Fibroblast of skin of back (primary cell): ENCODE measurements at places on chromosomes 5 and 9.
A peak's percentile ranks its signal among the peaks of the same experiment; 100 is the strongest.

- DNase-seq: no peak
These were observed 165.9 kb upstream of the OTULINL start for GRCh38 chr5:14415698-14416074.

GRCh38 chr9:90919883-90920282 lies 118.3 kb downstream of the SYK start:
- DNase-seq: no peak

GRCh38 chr5:124232515-124232914 lies 513.9 kb downstream of the ZNF608 start:
- no peak for DNase-seq

GRCh38 chr5:87051502-87052113 lies 216.1 kb upstream of the RASA1 start:
- DNase-seq: no peak

- DNase-seq: no peak
These were observed 8.7 kb downstream of the PAPPA start for GRCh38 chr9:116162241-116162781.

- DNase-seq: no peak
These were observed 177.1 kb downstream of the PIK3R1 start for GRCh38 chr5:68392617-68393016.

GRCh38 chr9:84301851-84302250 lies 38.7 kb downstream of the SLC28A3 start:
- peak; percentile 37 for DNase-seq

DNA sequence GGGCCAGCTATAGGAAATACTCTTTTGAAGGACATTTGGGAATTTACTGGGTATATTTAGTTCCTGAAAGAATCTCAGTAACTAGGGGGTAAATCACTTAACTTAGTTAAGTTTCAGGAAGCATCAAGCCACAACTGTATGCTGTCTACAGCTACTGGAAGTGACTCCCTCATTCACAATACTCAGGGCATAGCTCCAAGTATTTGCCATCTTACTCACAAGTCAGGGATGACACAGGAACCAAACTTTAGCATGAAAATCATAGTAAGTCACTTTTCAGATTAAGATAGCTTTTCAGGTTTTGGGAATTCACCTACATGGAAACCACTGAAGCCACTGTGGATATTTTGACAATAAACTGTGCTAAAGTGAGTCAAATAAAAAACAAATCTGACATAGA lies 242.4 kb upstream of the ATP10B start:
- peak; percentile 21 for DNase-seq

- no peak for DNase-seq
These were observed 43.2 kb upstream of the FOXE1 start for GRCh38 chr9:97809666-97810344.

DNA sequence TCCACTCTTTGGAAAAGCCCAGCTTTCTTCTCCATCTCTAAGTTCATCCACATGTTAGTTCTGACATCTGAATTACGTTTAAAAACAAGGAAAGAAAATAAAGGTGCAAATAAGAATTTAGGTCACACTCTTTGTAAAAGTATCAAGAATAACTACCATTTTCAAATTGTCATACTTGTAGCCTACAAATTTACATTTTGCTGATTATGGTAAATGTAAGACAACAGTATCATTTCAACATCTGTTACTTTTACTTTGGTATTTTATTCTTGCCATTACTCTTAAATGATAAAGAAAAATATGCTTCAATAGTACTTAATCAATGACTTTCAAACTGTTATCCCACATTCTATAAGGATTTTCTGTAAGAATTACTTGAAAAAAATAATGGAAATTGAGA lies 9.8 kb upstream of the PURA start:
- no peak for DNase-seq

DNA sequence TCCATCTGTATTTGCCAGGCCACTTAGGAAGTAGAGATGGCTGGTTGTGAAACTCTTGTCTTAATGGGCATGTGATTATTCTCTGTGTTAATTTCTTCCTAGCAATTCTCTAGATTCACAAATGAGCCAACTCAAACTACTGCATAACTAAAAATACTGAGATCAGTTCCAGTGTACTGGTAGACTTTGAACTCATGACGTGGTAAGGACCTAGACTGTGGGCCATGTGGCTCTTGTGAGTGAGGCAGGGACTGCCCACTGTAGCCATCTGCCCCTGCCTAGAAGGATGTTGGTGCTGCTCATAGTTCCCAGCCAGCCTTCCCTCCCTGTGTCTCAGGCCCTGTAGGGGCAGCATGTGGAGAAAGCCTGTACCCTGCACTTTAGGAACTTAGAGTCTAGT lies 47.4 kb downstream of the CYSTM1 start:
- DNase-seq: no peak

GRCh38 chr5:179668391-179668790 lies 12.4 kb downstream of the CBY3 start:
- DNase-seq: peak; percentile 61

- DNase-seq: no peak
These were observed 94.5 kb downstream of the LMNB1 start for GRCh38 chr5:126871441-126871840.

GRCh38 chr5:151128817-151129216 lies 28.8 kb downstream of the ANXA6 start:
- DNase-seq: no peak

- DNase-seq: no peak
These were observed 47.0 kb downstream of the SCAMP1 start for GRCh38 chr5:78407458-78407857.

DNA sequence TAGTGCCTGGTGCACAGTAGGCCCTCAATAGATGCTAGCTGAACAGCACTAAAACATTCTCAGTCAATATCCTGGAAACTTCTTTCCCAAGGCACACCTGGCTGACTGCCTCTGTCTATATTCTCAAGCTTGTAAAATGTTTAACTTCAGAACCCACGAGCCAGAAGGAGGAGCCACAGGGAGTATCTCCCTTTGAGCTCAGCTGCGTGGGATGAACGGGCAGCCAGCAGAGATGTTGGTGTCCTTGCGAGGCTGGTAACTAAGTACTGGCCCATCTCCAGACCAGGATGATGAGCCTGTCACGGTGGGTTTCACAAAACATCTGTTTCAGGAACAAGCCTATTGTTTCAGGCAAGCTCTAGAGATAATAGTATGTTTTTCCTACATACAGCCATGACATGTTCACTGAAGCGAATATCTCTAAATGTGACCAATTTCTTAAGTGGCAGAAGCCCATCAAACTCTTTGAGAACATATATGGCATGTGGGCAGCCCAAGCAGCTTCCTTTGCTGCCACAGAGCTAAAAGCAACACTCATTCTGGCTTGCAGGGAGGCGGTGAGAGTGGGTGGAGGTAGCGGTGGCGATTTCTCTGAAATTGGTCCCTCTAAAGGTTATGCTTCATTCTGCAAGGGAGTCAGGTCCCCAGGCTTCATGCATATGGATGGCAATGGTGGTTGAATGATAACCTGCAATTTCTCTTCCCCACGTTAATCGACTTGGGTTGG lies 206.2 kb downstream of the TTLL11 start:
- no peak for DNase-seq

DNA sequence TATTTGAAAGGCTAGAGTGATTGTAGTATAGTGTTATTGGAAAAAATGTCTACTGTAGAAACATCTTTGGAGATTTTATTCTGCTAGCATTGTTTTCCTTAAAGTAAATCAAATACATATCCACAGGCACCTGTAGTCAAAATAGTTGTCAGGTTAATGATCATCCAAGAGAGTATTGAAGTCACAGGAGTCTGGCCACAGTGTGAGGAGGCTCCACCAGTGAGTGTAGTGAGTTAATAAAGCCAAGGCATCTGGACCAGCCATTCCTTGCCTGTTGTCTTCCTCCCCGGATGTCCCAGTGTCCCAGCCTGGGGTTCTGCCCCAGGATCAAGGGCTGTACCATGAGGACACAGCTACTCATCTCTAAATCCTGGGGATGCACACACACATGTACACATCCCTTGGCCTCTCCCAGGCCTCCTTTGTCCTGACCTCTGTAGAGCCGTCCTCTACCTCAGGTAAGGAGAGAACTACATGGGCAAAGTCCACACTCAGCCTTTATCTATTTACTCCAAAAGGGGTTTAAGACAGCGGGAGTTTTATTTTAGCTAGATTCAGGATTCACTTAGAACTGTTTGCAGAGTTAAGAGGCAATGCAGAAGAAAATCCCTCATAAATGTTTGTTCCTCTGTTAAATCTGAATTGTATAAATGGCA lies 3.7 kb downstream of the PIK3R1 start:
- no peak for DNase-seq

DNA sequence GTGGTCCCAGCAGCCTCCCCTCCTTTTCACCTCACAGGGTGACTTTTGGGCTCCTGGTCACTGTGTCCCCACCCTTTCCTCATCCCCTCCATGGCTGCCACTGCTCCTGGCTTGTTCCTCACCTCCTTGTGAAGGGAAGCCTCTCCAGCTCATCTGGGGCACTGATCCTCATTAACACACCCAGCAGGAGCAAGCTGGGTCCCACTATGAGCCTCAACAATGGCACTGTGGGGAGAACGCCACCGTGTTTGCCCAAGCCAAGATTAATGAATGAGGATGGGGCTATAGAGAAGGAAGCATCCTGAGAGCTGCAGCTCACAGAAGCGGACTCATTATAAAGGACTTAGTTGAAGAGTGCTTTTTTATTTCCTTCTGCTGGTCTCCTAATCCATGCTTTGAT lies 118.4 kb downstream of the MARCHF11 start:
- DNase-seq: no peak

DNA sequence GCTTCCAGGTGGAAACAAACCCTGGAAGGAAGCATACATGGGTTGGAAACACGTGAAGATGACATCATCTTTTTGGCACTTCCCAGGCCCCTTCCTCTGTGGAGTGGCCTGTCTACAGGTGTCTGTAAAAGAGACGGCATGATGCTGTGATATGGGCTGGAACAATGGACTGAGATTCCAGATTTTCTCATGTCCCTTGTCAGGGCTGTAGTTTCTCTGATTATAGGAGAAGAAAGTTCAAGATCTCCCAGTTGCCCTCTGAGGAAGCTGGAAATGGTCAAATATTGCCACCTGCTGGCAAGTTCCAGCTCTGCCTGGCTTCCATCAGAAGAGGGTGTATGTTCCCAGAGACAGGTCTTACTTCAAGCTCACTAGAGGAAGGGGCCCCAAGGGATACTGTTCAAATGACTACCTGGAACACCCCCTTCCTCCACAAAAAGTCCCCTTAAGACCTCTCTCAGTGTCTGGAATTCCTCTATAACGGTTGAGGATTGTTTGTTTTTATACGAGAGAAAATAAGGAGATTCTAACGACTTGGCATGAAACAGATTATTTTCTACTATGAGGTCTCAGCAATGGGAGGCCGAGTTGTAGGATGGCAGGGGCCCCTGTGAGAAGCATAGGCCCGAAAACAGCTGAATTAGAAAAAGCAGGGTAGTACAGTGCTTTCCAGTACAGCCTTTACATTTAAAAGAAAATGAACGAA lies 7.3 kb upstream of the ANXA6 start:
- peak; percentile 72 for DNase-seq

GRCh38 chr5:129099184-129099569 lies 4.6 kb downstream of the ISOC1 start:
- DNase-seq: no peak

- DNase-seq: peak; percentile 80
These were observed 37.9 kb upstream of the TTC1 start for GRCh38 chr5:159971038-159971437.

- DNase-seq: no peak
These were observed 70.5 kb downstream of the ST8SIA4 start for GRCh38 chr5:100832252-100833230.

DNA sequence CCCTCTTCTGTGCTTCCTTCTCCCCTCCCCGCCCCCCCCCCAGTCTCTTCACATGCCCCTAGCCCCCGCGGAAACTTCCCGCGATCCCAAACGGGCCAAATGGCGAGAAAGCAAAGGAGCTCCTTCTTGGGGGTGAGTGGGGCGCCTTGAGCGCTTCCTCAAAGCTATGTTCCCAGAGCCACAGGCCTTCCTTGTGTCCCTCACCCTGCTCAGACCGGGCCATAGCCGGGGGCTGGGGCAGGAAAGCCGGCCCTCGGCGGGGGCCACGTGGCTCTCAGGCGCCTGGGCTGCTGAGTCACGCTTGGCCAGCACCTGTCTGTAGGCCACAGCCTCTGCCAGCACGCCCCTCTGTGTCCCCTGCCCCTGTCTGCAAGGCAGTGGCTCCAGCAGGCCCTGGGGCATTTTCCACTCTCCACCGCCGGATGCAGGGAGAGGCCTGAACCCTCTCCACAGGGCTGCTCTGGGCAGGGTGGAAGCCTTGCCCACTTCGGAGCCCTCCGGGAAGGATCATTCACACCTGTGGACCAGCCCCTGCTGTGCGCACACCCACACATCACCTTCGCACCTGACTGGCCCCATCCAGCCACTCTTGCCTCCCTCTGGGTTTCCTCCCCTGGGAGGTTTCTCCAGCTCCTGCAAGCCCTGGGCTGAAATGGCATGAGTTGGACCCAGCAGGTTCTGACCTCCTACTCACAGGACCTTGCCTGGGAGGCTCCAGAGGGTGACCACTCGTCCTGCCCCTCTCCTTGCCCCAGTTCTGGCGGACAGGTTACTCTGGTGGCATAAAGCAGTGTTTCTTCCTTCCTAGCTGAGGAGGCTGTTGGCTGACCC lies 1.2 kb upstream of the SQSTM1 start:
- DNase-seq: peak; percentile 48

DNA sequence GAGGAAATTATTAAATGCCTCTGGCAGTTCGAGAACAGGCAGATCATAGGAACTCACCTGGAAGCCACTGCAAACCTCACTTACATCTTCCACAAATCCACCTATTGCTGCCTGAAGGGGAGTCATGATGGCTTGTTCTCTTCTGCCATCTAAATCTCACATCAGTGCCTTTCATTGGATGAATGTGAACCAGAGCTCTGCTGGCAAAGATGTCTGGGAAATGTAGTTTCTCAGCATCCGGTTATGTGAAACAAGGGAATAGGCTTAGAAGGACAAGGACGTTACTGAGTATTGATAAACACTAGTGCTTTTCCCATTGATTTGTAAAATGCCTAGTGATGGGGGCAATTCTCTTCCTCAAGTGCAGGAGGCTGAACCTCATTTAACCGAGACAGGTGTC lies 483.3 kb downstream of the ARHGEF28 start:
- no peak for DNase-seq

- DNase-seq: no peak
These were observed 147.8 kb downstream of the HSPA4 start for GRCh38 chr5:133199417-133200178.

DNA sequence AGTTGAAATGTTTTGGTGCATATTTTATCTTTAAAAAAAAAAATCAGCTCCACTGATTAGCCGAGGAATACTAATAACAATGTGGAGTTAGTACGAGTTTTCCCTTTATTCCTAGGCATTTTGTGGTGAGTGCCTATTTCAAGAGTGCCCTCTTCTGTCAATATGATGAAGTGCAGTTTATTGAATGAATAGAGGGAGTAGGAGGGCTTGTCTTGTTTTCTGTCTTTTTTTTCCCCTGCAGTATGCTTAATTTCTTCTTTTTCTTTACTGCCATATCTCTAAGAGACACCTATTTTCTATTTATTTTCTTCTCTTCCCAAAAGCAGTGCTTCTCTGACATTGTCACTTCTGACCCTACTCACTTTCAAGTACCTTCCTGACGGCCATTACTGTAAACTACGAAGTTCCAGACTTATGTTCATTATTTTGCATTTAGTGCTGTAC lies 169.6 kb upstream of the PITX1 start:
- no peak for DNase-seq

- DNase-seq: no peak
These were observed 56.3 kb downstream of the ERBIN start for GRCh38 chr5:65982635-65983034.

- DNase-seq: no peak
These were observed 194.6 kb downstream of the OLFM1 start for GRCh38 chr9:135281791-135282737.

- peak; percentile 7 for DNase-seq
These were observed 31.7 kb downstream of the HSDL2 start for GRCh38 chr9:112411626-112412027.
